H54 (cell line): ENCODE measurements at places on chromosomes 3 and 15.

- no peak for DNase-seq
Observed at GRCh38 chr3:134647902-134648760, 2.7 kb downstream of the KY start.

GRCh38 chr15:61537337-61537736, 308.2 kb upstream of the RORA start:
- DNase-seq = no peak

- no peak for DNase-seq
Observed at GRCh38 chr3:76083992-76084391, 298.6 kb upstream of the ZNF717 start.

GRCh38 chr3:128933922-128934253, 54.5 kb downstream of the ACAD9 start:
- DNase-seq = no peak

GRCh38 chr3:71397046-71397445, 186.5 kb downstream of the FOXP1 start:
- DNase-seq = no peak

DNA sequence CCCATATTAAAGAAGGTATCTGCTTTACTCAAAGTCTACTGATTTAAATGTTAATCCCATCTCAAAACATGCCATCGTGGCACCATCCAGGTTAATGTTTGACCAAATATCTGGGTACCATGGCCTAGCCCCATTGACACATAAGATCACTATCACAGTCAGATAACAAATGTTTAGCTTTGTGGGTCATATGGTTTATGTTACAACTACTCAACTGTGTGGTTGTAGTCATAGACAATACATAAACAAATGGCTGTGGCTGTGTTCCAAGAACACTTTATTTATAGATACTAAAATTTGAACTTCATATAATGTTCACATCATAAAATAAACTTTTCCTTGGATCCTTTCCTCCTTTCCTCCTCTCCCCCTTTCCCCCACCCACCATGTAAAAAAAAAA, 9.8 kb upstream of the SNRPN start:
- no peak for DNase-seq

DNA sequence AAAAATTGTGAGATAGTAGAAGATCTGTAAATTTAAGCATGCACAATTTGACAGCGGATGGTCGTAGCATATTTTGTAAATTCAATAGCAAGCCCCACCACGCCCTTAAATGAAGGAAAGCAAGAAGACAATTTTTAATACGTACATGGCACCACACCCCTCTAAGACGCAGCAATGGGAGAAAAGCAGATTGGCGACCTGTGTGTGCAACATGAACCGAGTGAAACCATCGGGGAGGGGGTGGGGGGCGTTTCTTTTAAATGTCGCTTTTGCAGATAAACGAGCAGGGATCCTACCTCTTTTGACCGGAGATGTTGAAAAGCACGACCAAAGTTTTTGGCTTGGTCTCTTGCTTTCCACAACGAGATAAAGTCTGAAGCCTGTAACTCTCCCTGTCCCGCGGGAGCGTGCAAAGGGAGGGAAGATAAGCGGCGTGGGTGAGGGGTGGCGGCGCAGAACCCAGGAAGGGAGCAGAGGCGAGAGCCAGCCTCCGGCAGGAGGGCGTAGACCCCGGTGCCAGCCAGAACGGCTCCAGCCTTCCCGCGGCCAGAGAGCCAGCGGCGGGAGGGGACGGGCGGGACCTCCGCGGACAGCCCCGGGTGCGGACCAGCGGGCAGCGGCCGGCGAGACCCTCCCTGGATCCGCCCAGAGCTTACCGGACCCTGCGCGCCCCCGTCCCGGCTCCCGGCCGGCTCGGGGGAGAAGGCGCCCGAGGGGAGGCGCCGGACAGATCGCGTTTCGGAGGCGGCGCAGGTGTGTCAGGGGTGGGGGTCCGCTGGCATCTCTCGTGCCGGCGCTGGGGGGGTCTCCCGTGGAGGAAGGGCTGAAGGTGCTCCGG, at the start of gene CHL1:
TSS of gene CHL1 (plus strand) at position 453 of the 838 bp plus-strand sequence. CDS start 123,014 bp downstream, outside the sequence.
- DNase-seq = no peak

DNA sequence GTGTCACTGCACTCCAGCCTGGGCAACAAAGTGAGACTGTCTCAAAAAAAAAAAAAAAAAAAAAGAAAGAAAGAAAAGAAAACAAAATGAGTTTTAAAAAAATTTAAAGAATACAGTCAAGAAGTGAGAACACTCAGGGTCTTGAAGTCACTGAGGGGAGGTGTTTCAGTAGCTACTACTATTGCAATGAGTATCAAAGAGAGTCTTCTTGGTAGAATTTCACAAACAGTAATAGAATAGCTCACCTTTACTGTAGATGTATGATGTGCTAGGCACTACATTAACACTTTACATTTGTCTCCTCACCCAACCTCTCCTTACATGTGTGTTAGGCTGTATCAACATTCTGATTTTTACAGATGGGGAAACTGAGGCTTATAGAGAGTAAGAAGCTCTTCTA, 43.9 kb downstream of the EOMES start:
- no peak for DNase-seq

DNA sequence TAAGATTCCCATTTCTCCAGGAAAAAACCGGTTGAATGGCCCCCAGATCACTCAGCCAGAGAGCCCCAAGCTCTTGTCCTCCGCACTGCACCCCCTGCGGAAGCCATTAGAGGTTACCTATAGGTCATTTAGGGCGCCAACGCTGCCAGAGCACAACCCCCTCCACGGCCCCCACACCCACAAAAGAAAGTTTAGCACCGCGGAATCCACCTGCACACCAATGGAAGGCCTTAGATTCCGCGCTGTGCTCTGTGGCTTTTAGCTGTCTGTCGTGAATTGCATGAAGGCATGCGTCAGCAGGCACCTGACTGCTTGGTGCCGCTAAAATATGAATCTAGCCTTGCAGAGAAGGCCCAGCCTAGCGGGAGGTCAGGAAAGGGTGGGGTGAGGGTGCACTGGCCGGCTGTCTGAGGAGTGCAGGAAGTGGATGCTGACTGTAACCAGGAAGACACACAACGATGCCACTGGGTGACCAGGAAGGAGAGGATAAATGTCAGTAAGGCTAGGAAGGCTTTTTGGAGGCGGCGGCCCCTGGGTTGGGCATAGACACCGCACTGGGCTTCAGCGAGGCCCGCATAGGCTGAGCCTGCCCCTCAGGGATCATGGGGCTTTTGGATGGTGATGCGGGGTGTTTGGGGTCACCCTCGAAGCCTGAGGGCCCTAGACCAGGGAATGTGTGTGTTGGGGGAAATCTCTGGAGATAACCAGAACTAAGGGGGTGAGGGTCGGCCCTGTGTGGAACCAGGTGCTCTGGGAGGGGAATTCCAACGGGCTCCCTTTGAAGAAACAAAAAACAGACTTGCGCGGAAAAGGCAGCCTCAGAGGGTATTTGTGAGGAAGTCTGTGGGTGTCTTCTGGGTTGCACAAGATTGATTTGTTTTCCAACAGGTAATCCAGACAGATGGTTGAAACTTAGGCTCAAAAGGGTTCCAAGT, 976 bp upstream of the NUP210 start:
- DNase-seq = no peak

DNA sequence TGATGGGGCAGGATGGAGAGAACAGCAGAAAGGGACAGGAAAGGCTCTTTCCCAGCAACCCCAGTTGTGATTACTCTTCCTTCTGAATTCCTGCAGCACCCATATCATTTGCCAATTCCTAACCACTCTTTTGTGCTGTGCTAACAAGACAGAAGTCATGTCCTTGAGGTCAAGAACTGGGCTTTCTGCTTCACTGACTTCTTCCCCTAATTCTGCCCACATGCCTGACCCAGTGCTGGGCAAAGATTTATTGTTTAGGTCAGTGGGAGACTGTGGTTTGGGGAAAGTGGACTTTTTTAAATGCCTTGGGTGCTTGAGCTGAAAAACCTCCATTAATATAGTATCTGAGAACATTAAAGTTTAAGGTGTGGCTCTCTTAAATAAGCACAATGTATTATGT, 4.2 kb upstream of the EFCAB12 start:
- DNase-seq = no peak

GRCh38 chr3:65888980-65889706, 149.6 kb downstream of the MAGI1 start:
- DNase-seq = peak; percentile 54

- DNase-seq = no peak
Observed at GRCh38 chr3:498487-498886, 301.9 kb downstream of the CHL1 start.

GRCh38 chr3:47009225-47010110, 30.0 kb downstream of the NBEAL2 start:
- DNase-seq = no peak

DNA sequence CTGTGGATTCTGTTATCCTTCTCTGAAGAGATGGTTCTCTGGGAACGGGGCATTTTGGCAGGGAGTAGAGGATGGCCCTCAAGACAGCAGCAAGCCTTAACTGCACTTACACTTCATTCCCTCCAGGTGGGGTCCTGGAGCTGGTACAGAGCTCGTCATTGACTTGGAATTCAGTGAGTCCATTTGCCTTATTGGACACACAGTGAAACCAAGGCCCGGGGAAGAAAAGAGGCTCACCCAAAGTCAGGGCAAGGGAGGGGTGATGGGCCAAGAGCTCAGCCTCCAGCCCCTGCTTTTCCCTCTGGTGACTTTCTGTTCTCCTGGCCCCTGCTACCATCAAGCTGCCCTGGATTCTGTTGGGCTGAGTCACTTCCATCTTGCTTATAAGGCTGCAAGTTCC, 125.6 kb downstream of the ETFA start:
- peak; percentile 60 for DNase-seq

DNA sequence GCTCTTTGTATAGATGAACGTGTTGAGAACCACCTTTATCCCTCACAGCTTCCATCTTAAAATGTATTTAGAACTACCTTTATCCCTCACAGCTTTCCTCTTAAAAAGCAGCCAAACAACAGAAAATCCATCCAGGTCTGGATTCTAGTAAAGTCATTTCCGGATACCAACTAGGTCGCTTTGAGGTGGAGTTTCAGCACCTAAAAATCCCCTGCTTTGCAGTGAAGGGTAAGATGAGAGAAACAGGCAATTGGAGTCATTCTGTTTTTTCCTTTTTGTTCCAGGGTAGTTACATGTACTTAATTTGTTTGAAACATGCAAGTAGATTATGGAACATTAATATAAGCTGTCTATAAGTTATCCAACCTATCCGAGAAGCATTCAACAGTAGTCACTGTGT, 192.0 kb downstream of the UBE2E2 start:
- DNase-seq = no peak

DNA sequence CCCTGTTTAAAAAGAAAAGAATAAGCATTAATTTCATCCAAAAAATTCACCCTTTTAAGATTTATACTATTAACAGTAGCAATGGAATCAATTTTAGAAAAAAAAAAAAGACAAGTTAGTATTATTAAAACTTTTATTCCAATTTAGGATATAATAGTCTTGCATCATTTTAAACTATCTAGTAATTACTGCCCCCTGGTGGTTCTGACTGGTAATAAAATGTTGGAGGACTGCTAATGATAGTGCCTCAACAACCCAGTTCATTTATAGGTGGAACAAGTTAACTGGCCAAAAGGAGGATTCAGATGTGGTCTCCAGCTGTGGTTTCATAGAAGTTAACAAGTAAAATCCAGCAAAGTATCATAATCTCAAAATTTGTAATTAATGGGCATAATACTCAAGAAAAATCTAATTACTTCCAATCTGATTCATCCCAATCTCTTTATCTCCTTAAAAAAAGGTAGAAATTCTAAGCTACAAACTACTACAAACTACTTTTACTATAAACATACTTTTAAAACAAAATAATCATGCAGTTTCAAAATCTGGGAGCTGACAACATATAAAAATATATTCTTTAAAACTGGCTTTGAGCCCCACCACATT, 30.7 kb upstream of the WDR49 start:
- peak; percentile 1 for DNase-seq

GRCh38 chr3:107928084-107928445, 162.8 kb downstream of the CD47 start:
- peak; percentile 19 for DNase-seq
